ENCODE measurements at places on chromosomes 12 and 14.

DNA sequence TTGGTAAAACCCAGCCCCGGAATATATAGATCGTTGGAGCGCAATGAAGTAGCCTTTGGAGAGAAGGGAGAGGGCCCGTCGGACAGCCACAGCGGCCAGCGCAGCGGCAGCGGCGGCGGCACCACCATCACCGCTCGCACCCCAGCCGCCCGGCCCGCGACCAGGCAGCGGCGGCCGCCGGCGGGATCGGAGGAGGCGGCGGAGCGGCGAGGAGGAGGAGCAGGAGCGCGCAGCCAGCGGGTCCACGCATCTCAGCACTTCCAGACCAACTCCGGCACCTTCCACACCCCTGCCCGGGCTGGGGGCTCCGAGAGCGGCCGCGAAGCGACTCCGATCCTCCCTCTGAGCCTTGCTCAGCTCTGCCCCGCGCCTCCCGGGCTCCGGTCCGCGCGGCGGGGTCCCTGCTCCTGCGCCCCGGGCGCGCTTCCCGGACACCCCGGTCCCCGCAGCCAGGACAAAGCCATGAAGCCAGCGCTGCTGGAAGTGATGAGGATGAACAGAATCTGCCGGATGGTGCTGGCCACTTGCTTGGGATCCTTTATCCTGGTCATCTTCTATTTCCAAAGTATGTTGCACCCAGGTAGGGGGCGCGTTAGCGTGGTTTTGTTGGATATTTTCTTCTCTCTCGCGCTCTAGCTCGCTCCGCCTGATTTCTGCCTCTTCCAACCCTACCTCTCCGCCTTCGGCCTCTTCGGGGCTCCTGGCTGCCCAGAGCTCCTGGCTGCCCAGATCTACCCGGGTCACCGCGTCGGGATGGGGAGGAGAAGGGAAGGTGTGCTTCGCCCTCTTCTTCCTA lies 400 bp downstream of the CHST11 start:
- DNase-seq, result peak; percentile 39

DNA sequence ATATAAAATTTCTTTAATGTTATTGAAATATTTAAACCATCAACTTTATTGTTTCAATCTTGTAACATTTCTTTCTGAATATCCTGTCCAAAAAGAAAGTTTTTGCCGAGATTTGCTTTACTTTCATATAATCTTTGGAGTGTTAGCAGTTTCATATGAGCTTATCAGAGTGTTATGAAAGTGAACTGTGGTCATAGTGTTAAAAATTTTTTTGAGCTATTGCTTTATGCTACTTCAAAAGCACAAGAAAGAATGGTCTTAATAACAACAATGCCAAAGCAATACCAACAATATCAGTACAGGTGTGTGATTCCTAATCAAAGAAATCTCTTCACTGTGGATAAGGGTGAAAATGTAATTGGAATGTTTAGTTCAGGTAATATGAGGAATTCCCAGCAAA lies 1994.9 kb upstream of the FLRT2 start:
- no peak for DNase-seq

DNA sequence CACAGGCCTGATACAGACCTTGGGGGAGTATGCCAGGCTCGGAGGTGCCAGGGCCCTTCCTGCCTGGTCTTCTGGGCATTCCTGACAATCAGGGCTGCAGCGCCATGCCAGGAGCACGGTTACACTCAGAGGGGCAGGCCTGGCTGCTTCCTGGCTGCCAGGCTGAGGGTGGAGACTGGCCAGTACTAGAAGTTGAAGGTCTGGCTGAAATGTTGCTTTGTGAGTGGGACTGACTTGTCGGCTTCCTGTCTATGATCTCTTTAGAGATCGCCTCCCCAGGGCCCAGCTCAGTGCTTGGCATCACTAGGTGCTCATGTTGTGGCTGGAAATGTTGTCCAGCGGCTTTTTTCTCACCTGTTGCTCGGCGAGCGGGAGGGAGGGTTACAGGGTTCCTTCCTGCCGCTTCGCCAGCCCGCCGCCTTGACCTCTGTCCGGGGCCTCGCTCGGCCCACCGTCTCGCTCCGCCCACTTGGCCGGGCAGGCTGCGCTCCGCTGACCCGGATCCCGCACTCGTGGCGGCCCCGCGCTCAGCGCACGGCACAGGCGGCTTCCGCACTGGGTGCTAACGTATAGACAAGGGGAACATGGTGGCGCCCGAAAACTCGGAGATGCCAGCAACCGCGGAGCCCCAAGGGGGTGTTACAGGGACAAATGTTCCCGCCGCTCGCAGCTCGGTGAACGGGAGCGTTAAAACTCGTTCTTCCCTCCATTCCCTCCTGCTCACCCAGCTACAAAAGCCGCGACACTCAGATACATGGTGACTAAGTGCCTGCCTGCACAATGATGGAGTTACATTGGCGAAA lies 32.6 kb downstream of the PAPLN start:
- DNase-seq, result no peak

DNA sequence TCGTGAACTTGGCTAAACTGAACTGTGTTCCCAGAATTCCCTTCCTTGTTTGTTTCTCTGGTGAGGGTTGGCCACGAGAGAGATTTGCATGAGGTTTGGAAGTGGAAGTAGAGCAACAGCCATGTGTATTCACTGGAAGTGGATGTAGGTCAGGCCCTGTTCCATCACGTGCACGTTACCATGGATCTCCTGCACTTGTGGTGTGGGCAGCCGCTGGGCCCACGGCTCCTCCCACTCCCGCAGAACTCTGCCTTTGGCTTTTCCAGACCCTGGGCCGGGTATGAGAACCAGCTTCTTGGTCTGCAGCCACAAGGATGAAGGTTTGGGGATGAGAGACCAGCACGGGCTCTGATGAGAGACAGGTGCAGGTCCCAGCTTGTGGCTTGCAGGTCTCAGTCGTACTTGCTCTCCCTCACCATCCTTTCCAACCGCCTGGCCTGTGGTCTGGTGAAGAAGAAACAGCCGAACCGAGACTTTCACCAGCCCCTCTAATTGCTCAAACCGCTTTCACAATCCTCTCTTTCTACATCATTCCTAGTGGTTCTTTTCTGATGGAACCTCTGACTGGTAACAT lies 94.9 kb downstream of the DUSP16 start:
- peak; percentile 67 for DNase-seq

DNA sequence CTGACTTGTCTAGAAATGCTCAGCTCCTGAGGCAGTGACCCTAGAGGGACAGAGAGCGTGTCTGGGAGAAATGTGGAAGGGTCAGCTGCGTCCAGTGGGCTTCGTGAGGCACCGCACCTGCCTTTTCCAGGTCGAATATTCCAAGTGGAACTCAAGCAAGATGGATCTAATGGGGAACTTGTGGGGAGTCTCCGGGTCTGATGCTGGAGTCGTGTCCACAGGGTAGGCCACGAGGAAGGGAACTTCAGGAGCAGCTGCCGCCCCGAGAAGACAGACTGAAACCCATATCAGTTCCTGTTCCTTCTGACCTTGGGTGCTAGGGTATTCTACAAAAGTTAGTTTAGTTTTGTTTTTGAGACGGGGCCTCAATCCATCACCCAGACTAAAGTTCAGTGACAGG lies 67.5 kb downstream of the TNFAIP2 start:
- no peak for DNase-seq

- DNase-seq, result no peak
Observed at GRCh38 chr14:106877517-106877916, 1351.1 kb downstream of the TMEM121 start.

DNA sequence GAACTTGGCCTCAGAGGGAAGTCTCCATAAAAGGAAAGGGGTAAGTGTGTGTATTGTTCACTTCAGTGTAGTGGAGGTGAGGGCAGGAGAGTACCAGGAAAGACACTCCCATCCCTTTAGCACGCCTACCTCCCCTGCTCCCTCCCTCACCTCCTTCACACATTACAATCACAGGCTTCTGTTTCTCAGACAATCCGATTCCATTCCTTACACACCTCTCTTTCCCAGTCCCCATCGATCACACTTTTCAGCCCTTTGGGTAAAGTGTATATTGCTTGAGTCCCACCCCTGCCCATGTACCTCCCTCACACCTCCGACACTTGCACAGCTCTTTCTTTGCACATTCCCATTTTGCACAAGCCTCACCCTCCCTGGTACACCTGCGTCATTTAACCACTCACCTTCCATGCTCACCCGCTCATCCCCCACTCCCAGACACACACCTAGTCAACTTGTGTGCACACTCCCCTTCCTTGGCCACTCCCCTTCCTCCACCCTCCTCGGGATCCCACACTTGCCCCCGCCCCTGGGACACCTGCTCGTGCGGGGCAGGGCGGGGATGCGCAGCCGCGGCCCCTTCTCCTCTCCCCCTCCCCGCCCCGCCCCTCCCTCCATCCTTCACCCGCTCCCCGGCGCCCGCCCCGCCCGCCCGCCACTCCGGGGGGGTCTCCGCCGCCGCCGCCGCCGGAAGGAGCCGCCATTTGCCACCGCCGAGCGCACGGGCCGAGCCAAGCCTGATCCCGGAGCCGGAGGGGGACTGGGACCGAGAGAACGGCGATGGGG lies at the start of gene MARCHF9:
TSS of gene MARCHF9 (plus strand) at position 693 of the 783 bp plus-strand sequence. CDS start 426 bp downstream, outside the sequence.
- DNase-seq, result peak; percentile 88

GRCh38 chr14:22194664-22195063 lies 394.4 kb downstream of the DAD1 start:
- no peak for DNase-seq

DNA sequence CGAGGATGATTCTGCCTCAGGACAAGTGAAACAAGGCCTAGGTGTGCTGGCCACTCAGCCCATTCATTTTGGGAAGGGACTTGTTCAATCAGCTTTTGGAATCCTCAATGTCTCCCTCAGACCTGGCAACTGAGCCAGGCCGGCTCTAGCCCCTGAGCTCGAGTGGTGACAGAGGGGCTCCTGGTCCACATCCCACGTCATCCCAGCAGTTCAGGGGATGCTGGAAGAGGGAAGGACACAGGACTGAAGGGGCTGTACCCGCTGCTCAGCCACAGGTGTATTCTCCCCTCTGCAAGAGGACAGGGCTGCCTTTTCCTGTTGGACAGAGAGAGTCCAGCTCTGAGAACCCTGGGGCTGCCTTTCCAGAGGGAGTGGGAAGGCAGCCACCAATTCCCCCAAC lies 244.6 kb upstream of the SFSWAP start:
- no peak for DNase-seq

DNA sequence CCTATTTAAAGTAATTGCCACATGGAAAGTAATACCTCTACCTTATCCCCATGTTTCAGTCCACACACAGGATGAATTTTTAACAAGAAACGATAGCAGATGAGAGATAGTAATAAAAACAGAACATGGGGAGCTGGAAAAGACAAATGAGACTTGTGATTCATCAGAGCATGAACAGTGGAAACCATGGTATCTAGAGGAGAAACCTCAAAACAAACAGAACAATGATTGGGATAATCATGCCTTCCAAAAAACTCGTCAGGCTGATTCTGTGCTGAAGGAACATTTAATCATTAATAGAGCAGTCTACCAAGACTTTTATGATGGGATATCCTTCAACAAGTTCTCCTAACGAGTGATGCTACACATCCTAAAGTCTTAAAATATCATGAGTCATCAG lies 1390.7 kb downstream of the FSCB start:
- DNase-seq, result no peak

DNA sequence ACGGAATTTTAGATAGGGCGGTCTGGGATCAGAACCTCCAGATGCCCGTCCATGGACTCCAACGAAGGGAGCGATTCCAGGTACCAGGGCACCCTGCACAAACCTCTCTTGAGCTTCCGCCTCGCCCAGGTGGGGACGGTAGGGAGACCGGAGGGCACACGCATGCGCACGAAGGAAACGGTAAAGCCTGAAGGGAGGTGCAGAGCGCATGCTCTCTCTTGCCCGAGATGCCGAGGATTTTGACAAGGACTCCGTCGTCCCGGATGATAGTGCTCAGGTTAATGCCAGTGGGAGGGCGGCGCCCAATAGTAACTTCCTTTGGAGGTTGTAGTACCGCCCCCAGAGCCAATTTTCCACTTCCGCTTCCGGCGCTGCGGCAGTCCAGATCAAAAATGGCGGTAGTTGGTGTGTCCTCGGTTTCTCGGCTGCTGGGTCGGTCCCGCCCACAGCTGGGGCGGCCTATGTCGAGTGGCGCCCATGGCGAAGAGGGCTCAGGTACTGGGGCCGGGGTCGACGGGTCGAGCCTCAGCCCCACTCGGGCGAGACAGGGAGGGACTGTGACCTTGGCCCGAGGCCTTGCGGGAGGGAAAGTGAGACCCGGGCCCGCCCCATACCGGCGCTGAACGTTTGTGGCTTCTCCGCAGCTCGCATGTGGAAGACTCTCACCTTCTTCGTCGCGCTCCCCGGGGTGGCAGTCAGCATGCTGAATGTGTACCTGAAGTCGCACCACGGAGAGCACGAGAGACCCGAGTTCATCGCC lies at the start of gene COX6A1:
TSS of gene COX6A1 (plus strand) at position 379 of the 760 bp plus-strand sequence. CDS start at position 393, 14 bp downstream.
- peak; percentile 99 for DNase-seq

- no peak for DNase-seq
Observed at GRCh38 chr12:92814584-92814983, 111.8 kb downstream of the PLEKHG7 start.

DNA sequence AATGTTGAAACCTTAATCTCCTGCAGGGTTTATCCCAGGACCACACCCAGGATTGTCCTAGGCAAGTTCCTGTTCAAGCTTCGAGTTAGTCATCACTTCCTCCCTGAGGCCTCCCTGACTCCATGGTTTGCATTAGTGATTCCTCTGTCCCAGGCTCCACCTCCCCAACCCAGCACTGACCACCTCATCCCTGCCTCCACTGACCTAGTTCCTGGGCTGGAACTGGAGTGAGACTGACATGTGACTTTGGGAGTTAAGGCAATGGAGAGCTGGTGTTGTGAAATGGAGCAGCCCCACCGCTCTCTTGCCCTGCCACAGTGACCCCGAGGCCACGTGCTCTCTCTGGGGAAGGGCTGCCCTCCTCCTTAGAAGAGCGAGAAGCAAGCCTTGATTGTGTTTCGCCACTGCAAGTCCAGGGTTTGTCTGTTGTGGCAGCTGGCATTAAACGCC lies 15.8 kb upstream of the DTX1 start:
- no peak for DNase-seq

DNA sequence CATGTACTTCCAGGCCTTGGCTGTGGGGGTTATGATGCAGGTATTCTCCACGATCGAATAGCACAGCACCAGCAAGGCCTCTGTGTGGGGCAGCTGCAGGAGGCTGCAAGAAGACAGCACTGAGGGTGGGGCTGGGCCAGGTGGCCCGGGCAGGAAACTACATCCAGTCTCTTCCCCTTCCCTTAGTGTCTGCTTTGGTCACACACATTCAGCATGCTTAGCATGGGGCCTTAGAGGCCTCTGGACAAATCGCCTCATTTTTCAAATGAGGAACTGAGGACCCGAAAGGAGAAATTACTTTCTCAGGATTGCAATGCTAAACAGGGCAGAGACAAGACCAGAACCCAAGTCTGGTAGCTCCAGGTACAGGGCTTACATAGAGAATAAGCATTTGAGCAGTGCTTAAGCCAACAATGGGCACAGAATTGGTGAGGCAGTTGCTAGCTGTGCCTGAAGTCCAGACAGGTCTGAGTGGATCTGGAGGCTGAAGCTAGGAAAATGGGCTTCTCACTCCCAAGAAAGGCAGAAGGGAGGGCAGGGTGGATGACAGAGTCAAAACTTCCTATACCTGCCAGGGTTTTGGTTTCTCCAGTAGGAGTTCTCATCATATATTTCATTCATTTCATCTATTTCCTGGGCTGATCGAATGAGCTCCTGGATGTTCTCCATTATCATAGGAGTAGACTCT lies 3.5 kb downstream of the ACRBP start:
- no peak for DNase-seq

DNA sequence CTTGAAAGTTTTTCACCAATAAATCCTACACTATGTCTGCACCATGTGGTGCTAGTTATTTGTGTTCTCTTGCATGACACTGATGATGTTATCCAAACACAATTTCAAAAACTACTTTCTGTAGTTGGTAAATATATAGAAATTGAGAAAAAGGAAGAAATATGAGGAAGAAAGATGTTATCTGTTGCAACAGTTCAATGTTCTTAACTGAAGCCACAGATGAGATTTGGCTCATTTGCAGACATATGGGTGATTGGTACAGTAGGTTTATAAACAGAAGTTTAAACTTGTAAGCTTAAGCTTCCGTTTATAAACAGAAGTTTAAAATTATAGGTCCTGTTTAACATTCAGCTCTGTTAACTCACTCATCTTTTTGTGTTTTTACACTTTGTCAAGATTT lies at the start of gene CLEC12A:
TSS of gene CLEC12A (plus strand) at position 229 of the 400 bp plus-strand sequence. CDS start 188 bp downstream, outside the sequence.
- no peak for DNase-seq
